ENCODE measurements at places on chromosomes 1 and 21. TPM values are rescaled to one million over a fixed set of nuclear protein-coding genes. Genes with fewer than 3 reads are reported as not detected.

GRCh38 chr1:175075572-175076568 is 8.2 kb downstream of the TNN start:
- peaks cover 7% of the 10 kb centered on the region for H3K4me1 ChIP-seq
- DNase-seq, result no peak
- H3K27me3 ChIP-seq, result no peaks in the 10 kb centered on the region

DNA sequence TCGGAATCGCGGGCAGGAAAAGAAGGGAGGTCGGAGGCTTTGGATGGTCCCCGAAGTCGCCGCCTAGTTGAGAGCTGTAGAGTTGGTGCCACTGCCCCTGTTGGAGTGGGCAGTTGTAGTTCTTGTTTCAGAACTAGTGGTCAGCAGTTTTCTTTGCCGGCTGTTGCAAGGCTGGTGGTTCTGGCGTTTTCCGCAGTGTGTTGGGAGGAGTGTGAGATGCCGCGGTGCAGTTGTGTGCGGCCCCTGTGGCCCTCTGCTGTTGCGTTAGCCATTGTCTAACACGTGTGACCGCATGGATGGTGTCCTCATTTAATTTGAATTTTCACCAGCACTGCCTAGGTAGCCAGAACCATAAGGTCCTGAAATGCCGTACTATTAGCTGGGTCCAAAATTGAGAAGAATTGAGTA is 1.4 kb downstream of the ARF1 start:
- peaks cover 5% of the 10 kb centered on the region for H3K36me3 ChIP-seq
- H3K4me3 ChIP-seq, result peak overlapping the region; percentile 84
- DNase-seq, result peak; percentile 37
- H3K27me3 ChIP-seq, result no peaks in the 10 kb centered on the region
- peaks cover 68% of the 10 kb centered on the region for H3K4me1 ChIP-seq

DNA sequence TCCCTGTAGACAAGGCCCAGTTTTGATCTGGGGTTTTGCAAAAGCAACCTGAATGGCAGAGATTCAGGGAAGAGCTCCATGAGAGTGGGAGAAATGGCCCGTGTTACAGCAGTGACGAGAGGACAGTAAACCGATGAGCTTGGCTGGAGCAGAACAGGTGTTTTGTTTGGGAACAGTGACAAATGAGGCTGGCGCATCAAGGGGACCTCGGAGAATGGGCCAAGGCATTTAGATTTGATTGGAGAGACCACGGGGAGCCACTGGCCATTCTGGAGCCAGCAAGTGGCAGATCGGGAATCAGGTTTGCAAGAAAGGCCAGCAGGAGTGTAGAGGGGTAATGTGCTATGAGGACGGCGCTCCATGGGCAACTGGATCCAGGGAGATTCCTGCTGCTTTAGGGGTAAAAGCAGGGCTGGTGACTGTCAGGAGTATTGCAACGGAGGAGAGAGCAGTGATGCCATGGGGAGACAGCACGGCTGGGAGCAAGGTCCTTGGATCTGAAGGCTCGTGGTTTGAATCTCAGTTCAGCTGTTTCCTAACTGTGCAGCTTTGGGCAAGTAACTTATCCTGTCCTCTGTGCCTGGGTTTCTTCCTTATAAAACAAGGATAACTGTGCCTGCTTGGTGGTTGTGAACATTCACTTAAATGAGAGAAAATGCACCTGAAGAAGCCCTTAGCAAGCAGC is 9.9 kb upstream of the KLHDC7A start:
- H3K4me3 ChIP-seq, result no peak overlapping the region
- DNase-seq, result no peak
- H3K36me3 ChIP-seq, result no peaks in the 10 kb centered on the region
- no peak overlapping the region for H3K27ac ChIP-seq

The AZIN2 gene
- 1.9 TPM for total RNA-seq

Measured in natural killer cell (primary cell).